Tongue (tissue), 3 donors: ENCODE measurements at places on chromosomes 4 and X. TPM values are rescaled to one million over a fixed set of nuclear protein-coding genes. Genes with fewer than 3 reads are reported as not detected.

PHOX2B gene
- total RNA-seq: not detected

UNC5C gene
- 2.7 TPM for total RNA-seq

TMPRSS11D gene
- 6.6 TPM for total RNA-seq

CLNK gene
- total RNA-seq: not detected
